ENCODE measurements at places on chromosomes 7 and 10.
A peak's percentile ranks its signal among the peaks of the same experiment; 100 is the strongest.

GRCh38 chr7:139183878-139184338 lies 47.1 kb upstream of the UBN2 start:
- no peak for DNase-seq

GRCh38 chr10:34866848-34867247 lies 51.8 kb upstream of the PARD3 start:
- DNase-seq, result no peak

DNA sequence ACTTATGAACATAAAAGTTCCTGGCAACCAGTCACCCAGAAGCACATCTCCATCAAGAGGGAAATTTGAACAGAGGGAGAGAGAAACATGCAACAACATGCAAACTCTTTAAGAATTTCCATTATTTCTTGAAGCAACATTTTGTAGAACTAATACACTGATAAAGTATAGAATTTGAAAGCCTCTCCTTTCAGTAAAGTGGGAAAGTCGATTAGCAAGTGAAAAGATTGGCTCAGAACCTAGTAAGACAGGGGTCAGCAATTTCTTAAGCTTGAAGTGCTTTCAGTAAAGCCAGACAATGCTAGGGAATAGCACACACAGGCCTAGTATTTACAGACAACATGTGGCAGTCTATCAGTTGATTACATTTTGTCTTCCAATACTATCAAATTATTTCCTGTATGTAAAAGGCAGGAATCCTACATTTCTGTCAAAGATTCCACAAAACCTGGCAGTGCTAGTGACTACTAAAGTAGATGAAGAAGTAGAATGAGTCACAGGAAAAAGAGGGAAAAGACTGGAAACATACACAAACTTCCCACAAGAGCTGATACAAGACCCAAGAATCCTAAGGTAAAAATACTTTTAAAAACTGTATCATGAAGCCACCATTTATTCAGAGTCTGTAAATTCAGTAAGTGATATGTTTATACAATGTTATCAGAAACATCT lies 25.2 kb downstream of the DNAJC1 start:
- DNase-seq, result no peak

GRCh38 chr7:81285142-81285871 lies 366.5 kb upstream of the SEMA3C start:
- DNase-seq, result no peak

DNA sequence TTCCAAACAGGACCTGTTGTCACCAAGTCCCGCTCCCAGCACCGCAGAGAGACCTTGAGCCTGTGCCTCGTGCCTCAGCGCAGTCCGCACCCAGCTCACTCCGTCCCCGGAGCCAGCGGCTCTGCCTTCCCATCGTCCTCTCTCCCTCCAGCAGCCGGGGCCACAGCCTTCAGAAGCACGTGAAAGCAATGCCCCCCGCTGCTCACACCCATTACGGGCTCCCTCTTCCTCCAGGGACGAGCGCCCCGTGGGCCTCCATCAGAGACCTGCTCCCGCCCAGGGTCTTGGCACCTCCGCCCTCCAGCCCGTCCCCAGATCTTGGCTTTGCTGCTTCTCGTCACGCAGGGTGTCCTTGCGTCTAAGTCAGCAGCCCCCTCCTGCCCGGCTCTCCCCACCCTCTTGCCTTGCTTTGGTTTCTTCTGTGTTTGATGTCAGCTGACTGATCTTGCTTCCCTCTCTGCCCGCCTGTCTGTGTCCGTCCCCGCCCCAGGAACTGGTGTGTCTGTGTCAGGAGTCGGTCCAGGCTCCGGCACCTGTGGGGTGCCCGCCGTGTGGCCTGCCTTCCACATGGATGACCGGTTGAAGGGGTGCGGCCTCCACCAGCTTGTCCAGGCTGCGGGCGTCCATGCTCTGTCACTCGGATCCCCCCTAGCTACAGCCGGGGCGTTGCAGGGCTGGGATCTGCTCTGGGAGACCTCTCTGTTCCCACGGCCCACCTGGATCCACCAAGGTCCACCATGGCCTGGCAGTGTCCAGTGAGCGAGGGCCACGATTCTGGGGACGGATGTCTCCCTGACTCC lies 61.9 kb downstream of the FOXL3 start:
- peak; percentile 83 for DNase-seq

GRCh38 chr10:52297747-52298146 lies 16.3 kb upstream of the DKK1 start:
- no peak for DNase-seq

GRCh38 chr10:47059606-47060311 lies 148.5 kb downstream of the PTPN20 start:
- DNase-seq, result no peak

GRCh38 chr7:103292122-103292521 lies 5.1 kb upstream of the PMPCB start:
- DNase-seq, result no peak

DNA sequence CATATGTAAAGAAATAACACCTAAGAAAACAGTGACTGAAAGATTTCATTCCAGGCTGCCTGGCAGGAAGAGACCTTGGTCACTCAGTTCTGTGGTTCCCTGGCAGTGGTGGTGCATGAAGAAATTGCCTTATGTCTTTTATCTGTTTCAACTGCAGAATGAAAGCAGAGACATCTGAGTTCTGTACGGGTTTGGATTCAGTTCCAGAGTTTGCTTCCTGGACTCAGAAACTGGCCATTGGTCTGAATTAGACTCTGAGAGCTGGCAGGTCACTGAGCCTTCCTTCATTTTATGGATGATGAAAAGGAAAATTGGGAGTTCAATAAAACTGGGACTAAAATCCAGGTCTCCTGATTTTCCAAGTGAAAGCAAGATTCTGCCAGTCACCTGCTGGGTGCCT lies 428.9 kb upstream of the AUTS2 start:
- DNase-seq, result no peak

Data from activated naive CD4-positive, alpha-beta T cell treated with anti-CD3 and anti-CD28 coated beads, Interleukin-2, amount 10 ng/mL, durations not matched to agents 7 days and 5 days (primary cell).